ENCODE measurements at places on chromosomes 3 and 15.

- no peak for DNase-seq
These were observed 34.0 kb upstream of the NPHP3 start for GRCh38 chr3:132756108-132756650.

- DNase-seq = no peak
These were observed 18.3 kb downstream of the ABHD5 start for GRCh38 chr3:43709022-43709421.

DNA sequence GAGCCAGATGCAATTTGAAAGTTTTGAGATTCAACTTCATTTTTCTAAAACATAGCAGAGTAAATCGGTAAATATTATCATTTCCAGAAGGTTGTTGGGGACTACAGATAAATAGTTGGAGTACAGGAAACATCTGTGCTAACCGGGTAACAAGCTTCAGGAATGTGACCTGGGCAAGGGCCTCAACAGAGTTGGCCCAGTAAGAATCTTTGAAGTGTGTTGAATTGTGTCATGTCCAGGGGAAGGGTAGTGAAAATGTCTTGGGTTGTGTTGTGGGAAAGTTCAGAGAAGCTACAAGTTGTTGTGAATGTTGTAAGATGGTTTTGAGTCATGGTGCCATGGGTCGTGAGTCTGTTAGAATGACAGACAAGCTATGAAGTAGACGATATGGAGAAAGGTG, 35.7 kb downstream of the SQOR start:
- DNase-seq = no peak

DNA sequence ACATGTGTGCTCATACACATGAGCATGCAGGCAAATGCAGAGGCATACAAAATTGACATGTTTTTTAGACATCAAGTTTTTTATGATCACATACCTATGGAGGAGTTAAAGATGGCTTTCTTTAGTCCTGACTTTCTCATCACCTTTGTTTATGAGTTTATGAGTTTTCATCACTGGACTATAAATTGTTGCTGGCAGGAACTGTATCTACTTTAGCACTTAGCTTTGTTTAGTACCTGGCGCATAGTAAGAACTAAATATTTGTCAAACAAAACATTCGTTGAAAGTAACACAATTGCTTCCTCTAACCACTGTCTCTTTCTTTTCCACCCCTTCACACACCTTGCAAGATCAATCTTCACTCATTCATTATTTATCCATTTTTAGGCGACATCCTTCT, 182.6 kb downstream of the SUCNR1 start:
- DNase-seq = no peak

DNA sequence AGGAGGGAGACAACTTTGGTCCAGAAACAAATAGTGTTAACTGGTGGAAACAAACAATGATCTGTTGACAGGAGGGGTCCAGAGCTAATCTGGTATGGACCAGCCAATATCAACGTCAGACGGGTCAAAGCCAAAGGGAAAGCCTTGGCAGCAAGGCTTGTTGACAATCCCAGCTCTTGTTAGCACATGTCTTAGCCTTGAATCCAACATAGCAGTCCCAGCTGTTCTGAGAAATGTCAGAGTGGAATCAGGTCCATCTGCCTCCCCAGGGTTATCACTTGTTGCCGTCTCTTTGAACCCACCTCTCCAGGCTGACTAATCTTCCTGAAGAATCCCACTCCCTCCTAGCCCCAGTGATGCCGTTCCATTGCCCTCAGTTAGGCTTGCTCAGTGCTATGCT, 404.6 kb upstream of the MCTP2 start:
- no peak for DNase-seq

Data from activated CD4-positive, alpha-beta T cell treated with anti-CD3 and anti-CD28 coated beads for 4 hours (primary cell).